ENCODE measurements at places on chromosomes 3 and 15.

GRCh38 chr3:100740207-100740606 is 30.9 kb downstream of the TFG start:
- peak; percentile 10 for DNase-seq

DNA sequence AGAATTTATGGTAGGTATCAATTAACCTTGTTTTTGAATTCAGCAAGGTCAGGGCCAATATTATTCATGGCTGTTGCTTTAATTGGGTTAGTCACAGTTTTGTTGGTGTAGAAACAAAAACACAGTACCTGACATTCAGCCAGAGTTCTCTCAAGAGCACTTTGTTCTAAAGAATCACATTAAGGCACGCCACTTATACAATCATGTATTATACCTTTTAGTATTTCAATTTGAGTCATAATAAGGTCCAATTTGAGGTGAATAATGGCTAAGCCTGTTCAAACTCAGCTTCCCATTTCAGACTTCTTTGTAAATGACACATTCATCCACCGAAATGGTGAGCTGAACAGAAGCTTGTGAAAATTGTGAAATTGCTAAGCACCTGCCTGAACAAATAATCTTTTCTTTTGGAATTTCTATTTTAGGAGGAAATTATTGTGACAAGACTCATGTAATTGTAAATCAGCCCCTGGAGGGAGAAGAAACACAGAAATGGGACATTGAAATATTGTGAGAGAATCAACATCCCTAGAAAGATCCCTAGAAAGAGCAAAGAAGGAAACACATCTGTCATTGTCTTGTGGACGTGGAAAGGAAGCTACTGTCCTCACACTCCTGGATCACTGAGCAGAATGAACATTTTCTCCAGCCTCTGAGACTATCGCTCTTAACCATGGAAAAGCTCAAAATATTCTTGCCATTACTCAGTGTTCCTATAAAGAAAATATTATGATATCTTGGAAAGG is 29.3 kb downstream of the RIOX2 start:
- DNase-seq, result no peak

GRCh38 chr3:124415446-124415960 is 314.7 kb upstream of the UMPS start:
- no peak for DNase-seq

DNA sequence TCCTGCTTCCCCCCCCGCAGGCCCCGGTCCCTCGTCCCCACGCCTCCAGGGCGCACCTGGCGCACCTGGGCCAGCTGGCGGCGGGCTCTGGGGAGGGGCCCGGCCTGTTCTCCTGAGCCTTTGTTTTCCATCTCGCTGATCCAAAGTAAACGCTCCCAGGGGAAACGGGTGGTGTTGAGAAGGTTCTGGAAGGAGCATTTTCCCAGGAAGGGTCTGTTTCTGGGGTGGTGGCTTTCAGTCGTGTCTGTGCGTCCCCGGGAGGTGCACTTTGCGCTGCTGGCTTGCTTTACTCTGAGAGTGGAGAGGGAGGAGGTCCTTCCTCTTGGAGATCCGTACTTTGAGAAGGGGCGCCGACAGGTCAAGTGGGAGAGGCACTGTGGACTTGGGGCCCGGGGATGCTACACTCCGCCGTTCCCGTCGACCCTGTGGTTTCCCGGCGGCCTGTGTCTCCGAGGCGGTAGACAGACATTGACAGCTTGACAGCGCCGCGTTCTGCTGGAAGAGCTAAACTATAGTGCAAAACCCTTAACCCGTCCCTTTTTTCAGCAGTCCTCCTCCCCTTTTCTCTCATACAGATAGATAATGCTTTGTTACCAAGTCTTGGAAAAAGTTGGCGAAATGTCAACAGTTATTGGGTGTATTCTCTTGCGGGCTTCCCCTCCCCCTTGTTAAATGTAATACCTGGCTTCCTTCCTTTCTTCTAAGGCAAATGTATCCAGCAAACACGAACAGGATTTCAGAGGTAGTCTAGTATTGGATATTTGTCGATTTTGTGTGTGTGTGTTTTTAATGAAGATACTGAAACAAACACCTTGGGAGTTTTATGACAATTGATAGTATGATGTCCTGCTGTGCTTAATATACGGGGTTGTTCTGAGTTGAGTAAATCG is 6.5 kb downstream of the TPM1 start:
- peak; percentile 49 for DNase-seq

DNA sequence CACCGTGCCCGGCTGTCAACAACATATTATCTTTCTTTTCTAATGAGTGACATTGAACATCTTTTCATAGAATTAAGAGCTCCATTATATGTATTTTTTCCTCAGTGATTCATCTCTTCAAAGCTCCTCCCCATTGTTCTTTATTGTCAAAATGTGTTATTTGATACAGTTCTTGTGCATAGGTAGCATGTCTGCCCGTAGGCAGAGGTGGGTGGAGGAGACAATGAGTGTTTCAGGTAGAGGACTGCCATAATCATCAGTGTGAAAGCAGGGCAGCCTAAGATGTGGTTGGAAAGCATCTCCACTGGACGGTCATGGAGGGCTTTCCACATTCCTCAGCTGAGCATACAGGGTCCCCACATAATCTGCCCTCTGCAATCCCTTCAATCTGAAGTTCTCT is 452.0 kb upstream of the MCTP2 start:
- no peak for DNase-seq

GRCh38 chr15:44536302-44536961 is 515 bp upstream of the EIF3J start:
- DNase-seq, result no peak

DNA sequence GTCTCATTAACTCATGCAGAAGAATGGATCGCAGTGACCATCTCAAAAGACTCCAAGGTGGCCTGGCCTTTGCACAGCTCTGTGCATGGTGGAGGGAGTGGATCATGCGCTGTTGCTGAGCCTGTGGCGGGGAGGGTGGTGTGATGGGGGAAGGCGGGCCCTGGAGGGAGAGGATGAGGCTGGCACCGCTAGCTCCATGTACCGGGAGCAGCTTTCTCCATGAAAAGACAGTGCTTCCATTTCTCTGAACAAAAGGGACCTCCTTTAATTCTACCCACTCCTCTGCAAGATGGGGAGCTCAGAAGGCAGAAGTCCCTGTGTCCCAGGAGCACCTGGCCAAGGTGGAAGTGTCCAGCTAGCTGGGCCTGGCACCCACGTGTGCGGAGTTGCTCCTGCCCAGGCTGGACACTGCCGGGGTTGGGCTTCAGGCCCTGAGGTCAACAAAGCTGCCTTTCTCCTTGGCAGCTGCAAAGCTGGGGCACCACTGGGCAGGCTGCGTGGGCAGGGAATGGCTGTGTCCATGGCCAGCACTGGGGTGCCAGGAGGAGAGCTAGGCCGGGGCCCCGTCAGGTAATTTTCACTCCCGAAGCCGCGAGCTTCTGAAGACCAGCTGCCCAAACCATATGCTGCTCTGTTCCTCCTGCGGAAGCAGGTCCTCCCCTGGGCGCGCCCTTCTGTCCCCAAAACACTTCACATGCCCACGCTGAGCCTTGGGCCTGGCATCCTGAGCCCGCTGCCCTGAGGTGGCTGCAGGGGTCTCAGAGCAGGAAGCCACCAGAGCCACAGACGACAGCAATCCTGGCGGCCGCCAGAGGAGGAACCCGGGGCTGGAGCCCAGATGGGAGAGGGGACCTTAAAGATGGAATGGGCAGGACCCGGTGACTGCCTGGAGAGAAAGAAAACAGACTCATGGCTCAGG is 6.4 kb downstream of the MAP6D1 start:
- no peak for DNase-seq

- DNase-seq, result no peak
Measured at GRCh38 chr3:76509179-76509830, 530.6 kb upstream of the ROBO2 start.

DNA sequence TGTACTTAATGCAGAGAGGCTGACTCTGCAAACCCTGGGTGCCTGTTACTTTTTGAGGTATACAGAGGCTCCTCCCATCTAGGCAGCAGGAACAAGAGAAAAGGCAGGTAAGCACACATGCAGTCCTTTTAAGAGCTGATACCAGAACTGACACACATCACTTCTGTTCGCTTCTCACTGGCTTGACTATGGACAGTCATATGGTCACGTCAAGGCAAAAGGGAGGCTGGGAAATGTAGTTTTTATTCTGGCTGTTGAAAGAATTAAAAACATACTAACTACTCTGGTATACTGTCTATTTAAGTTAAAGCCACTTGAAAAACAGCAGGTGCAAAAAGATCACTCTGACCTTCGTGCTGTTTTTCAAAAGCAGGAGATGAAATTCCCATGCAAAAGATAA is 218.3 kb downstream of the CTNNB1 start:
- DNase-seq, result no peak

Measured in activated CD4-positive, alpha-beta T cell treated with anti-CD3 and anti-CD28 coated beads for 48 hours (primary cell).